Cerebellum (tissue), 4 donors: ENCODE measurements at places on chromosomes 5 and 9. TPM values are rescaled to one million over a fixed set of nuclear protein-coding genes. Genes with fewer than 3 reads are reported as not detected.

The INSYN2B gene
- total RNA-seq, result 7.5 TPM

The CD72 gene
- total RNA-seq, result 1.3 TPM

The PPP1R26 gene
- total RNA-seq, result 20.1 TPM

The C8G gene
- total RNA-seq, result not detected

The GNA14 gene
- 9.0 TPM for total RNA-seq

The IL4 gene
- total RNA-seq, result not detected

The FLT4 gene
- 8.1 TPM for total RNA-seq

The ACOT12 gene
- total RNA-seq, result 2.4 TPM

The AFAP1L1 gene
- 6.1 TPM for total RNA-seq

The PTGER4 gene
- total RNA-seq, result 1.3 TPM

The SLC6A3 gene
- 0.18 TPM for total RNA-seq

The LRSAM1 gene
- 22.0 TPM for total RNA-seq

The ZNF462 gene
- 102 TPM for total RNA-seq

The PCDHGA3 gene
- total RNA-seq, result 11.8 TPM

The C9 gene
- not detected for total RNA-seq

The FGD3 gene
- total RNA-seq, result 1.5 TPM

The GARIN3 gene
- total RNA-seq, result not detected

The ITK gene
- 0.09 TPM for total RNA-seq

The FBN2 gene
- 20.1 TPM for total RNA-seq

The C5orf58 gene
- not detected for total RNA-seq

The TMEM252 gene
- not detected for total RNA-seq

The ANKRD55 gene
- total RNA-seq, result 6.2 TPM

The IL13 gene
- not detected for total RNA-seq

The RMRP gene
- total RNA-seq, result 172,488 TPM
